ENCODE measurements at places on chromosomes 4 and X.

GRCh38 chrX:57172544-57172943 is 35.3 kb upstream of the SPIN2A start:
- no peak for DNase-seq

DNA sequence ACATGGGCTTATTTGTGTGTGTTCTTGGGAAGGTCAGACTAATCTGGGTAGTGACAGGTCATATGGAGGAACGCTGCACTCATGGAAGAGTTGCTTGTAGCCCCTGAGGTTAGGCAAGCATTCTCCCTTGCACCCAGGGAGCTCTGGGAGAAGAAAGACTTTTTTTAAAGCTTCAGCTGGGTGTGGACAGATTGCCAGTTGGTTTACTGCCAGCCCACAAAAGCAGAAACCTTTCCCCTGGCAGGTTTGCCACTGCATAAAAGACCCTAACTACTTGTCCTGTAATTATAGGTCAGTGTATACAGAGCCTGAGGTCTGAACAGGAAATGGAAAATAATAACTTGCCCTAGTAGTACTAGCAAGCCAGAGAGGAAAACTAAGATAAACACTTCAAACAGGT is 7.4 kb upstream of the NFKB1 start:
- DNase-seq: no peak

DNA sequence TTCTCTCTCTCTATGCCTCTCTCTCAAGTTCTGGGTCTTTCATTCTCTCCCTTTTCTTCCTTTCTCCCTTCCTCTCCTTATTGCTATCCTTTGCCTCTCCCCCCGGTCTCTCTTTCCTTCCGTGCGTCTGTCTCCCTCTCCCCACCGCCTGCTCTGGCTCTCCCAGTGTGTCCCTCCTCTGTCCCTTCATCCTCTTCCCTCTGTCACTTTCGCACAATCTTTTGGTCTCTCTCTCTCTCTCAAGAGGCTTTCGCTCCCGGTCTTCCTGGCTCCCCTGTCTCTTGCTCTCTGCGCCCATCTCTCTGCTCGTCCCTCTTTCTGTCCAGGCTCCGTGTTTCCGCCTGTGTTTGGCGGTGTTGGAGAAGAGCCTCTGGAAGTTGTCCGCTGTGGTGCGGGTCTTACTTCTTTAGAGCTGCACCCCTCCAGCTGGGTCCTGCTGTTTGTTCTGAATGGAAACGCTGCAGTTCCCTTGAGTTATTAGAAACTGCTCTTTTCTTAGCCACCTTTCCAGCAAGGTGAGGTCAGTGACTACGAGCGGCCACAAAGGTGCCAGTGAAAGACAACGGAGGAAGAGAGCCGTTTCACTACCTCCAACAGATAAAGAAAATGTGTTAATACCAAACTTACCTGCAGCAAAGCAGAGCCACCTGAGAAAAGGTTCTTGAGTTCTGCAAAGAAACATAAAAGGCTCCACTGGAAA is 1.1 kb downstream of the BMPR1B start:
- no peak for DNase-seq

GRCh38 chr4:77177199-77177598 is 20.2 kb downstream of the CCNG2 start:
- no peak for DNase-seq

- DNase-seq: no peak
Measured at GRCh38 chr4:57156242-57156990, 46.2 kb upstream of the IGFBP7 start.

DNA sequence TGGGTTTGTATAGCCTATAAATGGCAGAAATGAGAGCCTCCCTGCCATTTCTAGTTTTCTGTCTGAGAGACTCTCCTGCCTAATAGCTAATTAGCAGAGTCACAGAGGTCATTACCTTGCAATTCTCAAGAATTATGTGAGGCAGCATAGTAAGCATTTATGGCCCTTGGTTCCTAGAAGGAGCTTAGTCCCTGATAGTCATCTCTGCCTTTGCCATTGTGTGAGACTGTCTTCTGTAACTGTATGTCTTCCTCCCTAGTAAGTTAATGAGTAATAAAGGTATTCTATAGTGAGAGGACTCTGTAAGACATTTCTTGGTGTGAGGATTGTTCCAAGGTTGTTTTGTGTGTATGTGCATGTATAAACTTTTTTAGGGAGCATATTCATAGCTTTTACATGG is 108.7 kb downstream of the AR start:
- DNase-seq: no peak

DNA sequence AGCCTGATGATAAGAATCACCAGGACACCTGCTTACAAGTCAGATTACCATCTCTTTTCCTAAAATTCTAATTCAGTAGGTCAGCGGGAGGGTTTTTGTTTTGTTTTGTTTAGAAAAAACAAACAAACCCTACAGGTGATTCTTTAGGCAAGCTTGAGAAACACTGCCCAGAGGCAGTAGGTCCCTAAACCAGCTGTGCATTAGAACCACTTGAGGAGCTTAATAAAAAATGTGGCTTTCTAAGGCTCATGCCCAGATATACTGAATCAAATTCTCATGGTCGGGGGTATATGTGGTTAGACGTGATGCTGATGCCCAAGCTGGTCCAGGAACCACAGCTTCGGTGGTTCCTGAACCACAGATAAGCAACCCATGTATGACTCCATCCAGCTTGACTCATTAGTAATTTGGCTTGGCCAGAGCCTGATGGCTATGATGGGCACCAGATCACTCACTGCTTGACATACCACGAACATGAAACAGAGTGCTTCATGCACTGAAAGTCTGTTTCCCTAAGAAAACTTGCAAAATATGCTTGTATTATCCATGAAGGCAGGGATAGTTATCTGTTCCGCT is 338.1 kb upstream of the F9 start:
- DNase-seq: no peak

- DNase-seq: no peak
Measured at GRCh38 chr4:71303287-71303686, 35.5 kb upstream of the SLC4A4 start.

DNA sequence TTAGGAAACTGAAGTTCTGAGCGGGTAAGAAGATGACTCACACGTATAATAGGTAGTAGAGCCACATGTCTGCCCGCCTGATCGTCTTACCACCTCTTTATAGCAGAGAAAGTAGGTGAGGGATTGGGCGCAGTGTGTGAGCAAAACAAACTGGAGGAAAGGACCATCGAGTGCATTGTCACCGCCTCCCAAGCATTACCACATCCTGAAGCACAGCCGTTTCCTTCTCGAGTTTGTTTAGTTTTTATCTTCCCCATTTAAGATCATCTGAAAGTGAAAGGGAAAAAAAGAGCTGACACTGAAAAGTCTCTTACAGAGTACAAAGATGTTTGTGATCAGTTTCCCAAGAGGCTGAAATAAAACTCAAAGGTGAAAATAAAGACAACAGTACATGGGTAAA is 14.8 kb downstream of the PDK3 start:
- peak; percentile 66 for DNase-seq

- DNase-seq: no peak
Measured at GRCh38 chr4:166042510-166043055, 169.5 kb downstream of the TLL1 start.

DNA sequence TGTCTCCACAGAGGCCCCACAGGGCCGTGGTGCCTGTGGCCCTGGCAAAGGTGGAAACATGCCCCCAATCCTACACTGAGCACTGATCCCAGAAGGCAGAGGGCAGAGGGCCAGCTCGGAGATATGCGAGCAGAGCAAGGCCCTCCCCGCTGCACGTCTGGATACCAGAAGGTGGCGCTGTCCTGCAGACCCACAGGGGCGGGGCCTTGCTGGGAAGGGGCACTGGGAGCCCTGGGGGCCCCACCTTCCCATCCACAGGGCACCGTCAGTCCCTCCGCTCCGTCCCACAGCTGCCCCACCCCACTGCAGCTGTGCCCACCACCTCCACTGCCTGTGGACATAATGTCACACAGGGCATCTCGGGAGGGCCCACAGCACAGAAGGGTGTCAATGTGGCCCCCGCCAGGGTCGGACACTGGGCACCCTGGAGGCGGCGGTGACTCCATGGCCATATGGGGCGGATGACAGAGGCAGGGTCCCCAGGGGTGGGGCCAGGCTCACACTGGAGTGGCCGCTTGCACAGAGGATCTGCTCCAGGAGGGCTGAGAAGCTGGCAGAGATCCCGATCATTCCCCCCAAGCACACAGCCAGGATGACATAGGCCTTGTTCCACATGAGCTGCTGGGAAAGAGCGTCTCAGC is 4.8 kb downstream of the SLC49A3 start:
- peak; percentile 43 for DNase-seq

GRCh38 chr4:152534541-152535359 is 1.1 kb downstream of the FBXW7 start:
- peak; percentile 56 for DNase-seq

- no peak for DNase-seq
Measured at GRCh38 chr4:181293541-181293940, 949.7 kb upstream of the TENM3 start.

- DNase-seq: no peak
Measured at GRCh38 chr4:158566860-158567259, 45.2 kb downstream of the RXFP1 start.

DNA sequence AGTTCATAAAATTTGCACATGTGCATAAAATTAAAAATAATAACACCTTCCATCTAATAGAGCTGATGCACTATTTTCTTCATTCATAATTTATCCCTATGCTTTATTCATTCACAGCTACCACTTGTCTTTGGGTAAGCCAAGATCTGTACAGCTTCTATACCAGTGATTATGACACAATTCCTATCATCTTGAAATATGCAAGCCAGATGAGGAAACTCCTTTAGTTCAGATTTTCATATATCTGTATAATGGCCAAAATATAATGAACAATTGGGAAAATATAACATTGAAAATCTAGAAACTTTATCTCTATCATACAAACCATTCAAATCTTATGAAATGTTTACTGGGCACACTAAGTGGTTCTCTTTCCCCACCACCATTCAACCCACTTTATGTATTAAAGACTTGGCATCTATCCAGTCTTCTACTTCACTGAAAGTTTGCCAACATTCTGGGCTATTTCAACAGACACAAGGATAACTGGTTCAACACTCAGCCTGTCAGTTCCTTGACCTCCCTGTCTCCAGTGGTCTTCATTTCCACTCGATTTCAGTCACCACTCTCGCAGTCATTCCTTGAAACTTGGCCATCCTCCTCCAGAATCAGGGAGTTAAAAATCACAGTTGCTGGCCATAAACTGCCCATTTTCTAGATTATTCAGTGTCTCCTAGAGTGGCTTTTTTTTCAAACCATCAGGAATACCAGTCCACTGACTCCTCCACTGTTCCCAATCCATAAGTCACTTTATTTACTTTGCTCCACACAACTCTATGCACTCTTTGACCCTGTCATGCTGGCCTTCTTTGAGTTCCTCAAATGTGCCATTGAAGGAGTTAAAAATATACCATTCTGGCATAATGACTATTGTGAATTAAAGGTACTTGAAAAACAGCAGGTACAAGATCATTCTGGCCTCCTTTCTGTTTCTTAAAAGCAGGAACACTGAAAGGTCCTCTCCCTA is 85.5 kb downstream of the CAMK2D start:
- no peak for DNase-seq

DNA sequence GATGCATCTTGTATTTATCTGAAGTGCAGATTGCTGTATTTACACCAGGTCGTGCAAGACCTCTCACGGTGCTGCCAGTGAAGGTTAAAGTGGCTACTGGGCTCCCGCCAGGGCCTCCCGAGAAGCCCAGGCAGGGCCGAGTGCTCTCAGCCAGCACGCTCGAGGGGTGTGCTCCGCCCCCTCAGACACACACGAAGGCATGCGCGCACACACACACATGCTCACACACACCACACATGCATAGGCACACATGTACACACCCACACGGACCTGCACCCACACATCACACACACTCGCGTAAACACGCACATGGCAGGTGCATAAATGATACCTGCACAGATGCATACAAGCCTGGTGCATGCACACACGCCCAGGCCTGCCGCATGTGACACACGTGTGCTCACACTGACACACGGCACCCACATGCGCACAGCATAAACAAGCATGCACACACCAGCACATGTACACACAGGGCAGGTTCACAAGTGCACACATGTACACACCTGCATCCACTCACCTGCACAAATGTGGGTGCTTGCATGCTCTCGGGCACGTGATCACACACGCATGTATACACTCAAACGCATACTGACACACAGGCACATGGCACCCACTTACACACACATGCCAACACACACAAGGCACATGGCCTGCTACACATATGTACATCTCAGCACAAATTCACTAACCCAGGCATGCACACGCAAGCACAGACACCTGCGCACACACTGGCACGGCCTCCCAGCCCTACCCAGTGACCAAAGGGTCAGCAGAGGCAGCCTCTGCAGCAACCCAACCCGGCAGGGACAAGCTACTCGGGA is 71.6 kb downstream of the FAM53A start:
- DNase-seq: no peak

GRCh38 chr4:67918428-67918827 is 34.6 kb upstream of the TMPRSS11D start:
- DNase-seq: no peak

DNA sequence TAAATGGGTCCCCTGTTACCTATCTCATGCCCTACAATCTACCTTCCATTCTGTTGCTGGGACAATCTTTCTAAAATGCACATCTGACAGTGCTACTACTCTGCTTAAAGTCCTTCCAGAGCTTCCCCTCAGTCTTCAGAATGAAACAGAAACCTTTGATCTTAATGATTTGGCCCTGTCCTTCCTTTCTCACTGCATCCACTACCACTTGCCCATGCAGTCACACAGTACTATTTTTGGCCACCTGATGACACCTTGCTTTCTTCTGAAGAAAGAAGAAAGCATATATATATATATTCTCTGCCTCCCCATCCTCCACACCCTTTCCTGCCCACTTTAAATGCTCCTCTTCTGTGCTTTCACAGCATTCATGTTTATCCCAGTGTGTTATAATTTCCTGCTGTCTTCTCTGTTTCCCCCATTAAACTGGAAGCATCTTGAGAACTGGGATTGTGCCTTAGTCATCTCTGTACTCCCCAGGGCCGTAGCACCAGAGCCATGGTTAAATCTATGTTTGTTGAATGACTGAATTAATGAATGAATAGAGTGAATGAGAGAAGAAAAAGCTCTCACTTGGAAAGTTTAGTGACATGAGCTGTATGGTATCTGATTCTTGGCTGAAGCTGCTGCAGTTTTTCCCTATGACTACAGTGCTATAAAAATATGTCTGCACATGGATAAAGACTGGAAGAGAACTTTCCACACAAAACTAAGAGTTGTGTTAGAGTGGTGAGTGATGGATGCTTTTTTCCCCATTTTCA is 56.2 kb downstream of the RTL9 start:
- DNase-seq: no peak

- DNase-seq: no peak
Measured at GRCh38 chr4:2850966-2851798, 7.5 kb downstream of the ADD1 start.

DNA sequence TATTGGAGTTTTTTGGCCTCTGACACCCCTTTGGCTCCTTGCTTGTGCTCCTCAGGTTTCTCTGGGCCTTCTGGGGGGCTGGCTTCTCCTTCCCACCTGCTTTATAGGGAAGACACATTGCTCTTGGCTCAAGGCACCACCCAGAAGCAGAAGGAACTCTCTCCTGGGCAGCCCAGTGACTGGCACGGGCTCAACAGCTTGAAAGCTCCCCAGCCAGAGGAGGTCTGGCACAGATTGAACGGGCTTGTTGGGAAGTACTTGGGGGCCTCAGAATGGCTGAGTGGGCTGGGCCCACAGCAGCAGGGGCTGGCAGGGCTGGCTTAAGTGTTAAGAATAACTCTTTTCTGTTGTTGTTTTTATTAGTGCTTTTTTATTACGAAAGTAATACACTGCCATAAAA is 11.2 kb upstream of the ZNF185 start:
- no peak for DNase-seq

GRCh38 chrX:19695884-19696283 is 180.6 kb upstream of the MAP3K15 start:
- no peak for DNase-seq

- DNase-seq: no peak
Measured at GRCh38 chr4:42330002-42330592, 67.2 kb upstream of the SHISA3 start.

Data from stimulated activated CD4-positive, alpha-beta T cell treated with anti-CD3 and anti-CD28 coated beads, Interleukin-2, amount 100 ng/mL, for 24 hours (primary cell).